ENCODE measurements at places on chromosomes 12 and 14.

- DNase-seq = no peak
Measured at GRCh38 chr12:108516511-108517275, 1.6 kb downstream of the FICD start.

DNA sequence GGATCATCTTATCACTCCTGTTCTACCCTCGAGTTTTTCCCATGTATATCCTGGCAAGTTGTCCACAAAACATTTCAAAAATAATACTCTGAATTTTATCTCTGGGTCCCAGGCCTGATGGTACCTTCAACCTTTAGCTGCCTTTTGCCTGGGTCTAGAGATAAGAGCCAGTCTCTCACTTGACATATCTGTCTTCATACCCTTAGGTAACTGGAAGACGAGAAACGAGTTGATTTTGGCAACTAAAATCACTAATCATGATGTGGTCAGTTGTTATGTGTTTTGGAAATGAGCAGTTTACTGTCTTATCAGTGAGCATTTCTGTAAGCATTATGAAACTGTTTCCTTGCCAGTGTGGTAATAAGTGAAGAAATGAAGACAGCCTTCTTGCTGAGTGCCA, 6.3 kb downstream of the RNF10 start:
- DNase-seq = no peak

- DNase-seq = no peak
Measured at GRCh38 chr12:102728506-102729242, 188.4 kb downstream of the PAH start.

DNA sequence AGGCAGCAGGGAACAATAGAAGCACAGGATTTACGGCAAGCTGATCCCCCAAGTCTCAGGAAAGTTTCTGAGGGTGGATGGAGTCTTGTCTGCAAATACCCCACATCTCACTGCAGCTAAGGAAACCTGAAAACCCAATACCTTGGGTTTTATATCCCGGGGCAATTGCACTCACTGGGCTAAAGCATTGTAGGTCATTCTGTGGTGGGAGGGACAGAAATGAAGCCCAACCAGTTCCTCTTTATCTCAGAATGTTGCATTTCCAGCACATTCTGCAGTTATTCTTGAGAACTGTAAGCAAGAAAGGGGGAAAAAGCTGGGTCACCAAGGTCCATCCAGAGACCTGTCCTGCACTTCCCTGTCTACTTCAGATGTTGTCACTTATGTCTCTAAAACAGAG, 39.8 kb downstream of the C12orf42 start:
- no peak for DNase-seq

GRCh38 chr12:106291342-106291741, 11.2 kb upstream of the TCP11L2 start:
- DNase-seq = no peak

GRCh38 chr14:94572637-94573303, 8.5 kb upstream of the SERPINA5 start:
- DNase-seq = no peak

- DNase-seq = no peak
Measured at GRCh38 chr12:85357609-85358008, 77.6 kb downstream of the ALX1 start.

GRCh38 chr14:68544081-68544892, 248.6 kb downstream of the ZFP36L1 start:
- no peak for DNase-seq

Measured in activated naive CD4-positive, alpha-beta T cell (primary cell).